ENCODE measurements at places on chromosomes 7 and 10.

DNA sequence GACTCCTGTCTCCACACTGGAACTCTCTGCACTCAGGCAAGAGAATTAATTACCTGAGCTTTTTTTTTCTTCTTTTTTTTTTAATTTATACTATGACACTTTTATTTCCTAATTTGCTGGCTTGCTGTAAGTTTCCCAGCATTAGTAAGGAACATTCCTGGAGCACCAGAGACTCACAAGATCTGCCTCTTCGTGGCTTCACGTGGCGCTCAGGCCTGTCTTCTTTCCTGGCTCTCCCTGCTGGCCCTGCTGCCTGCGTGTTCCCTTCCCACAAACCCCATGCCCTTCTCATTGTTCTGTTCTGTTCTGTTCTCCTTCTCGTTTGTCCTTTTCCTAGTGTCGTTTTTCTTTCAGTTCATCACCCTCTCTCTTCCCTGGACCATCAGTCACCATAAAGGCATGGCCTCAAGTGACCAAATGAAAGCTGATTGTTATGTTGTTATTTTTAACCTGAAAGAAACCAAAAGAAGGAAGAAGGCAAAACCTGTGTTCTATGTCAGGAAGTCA is 591.6 kb upstream of the PFKP start:
- no peak for DNase-seq

- no peak for DNase-seq
Observed at GRCh38 chr7:38057829-38058228, 120.2 kb upstream of the STARD3NL start.

GRCh38 chr10:5812283-5813090 is 747 bp downstream of the GDI2 start:
- peak; percentile 51 for DNase-seq

DNA sequence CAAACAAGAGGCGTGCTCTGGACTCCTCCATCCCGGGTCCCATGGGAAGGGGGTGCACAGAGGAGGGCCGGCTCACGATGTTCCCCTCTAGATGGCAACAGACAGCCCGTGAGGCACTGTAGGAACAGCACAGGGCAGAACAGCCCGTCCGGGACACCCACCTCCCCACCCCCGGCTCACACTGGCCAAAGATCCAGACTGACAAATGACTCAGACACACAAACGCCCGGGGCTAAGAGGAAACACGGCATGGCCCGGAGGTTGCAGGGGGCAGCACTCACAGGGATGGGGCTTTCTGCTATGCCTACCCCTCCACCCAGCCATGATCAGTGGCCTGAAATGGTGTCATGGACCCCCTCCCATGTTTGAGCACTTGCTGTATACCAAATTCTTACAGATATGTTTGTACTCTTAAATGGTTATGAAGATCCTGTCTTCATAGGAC is 4.9 kb upstream of the ELN start:
- peak; percentile 76 for DNase-seq

- no peak for DNase-seq
Observed at GRCh38 chr10:69731184-69731583, 70.5 kb upstream of the COL13A1 start.

- no peak for DNase-seq
Observed at GRCh38 chr10:73232887-73233286, 14.2 kb downstream of the DNAJC9 start.

GRCh38 chr7:65989694-65990080 is 7.7 kb upstream of the GUSB start:
- DNase-seq: no peak

DNA sequence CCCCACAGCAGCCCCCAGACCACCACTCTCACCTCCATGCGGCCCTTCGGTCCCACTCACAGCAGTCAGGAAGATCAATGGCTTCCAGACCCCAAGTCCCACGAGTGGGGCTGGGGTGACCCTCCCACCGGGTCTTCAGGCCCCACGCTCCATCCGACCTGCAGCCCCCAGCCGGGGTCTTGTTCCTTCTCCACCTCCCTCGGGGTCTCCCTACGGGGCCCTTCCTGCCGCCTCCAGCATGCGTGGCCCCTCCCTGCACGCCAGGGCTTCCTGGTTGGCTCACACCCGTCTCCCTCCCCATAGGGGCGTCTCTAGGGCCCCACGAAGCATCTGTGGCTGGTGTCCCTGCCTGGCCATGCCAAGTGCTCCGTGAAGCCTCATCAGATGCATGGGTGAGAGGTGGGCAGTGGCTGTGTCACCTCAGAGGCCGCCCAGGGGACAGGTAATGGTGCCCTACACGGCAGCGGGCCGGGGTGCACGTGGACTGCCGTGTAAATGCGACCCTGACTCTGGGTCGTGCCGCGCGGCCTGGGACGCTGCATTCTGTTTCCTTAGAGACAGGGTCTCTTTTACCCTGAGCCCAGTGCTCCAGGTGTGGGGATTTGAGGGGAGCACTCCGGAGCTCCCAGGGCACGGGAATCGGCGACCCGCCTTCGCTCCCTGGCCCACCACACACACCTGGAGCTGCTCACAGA is 19.9 kb downstream of the ADAP1 start:
- no peak for DNase-seq

DNA sequence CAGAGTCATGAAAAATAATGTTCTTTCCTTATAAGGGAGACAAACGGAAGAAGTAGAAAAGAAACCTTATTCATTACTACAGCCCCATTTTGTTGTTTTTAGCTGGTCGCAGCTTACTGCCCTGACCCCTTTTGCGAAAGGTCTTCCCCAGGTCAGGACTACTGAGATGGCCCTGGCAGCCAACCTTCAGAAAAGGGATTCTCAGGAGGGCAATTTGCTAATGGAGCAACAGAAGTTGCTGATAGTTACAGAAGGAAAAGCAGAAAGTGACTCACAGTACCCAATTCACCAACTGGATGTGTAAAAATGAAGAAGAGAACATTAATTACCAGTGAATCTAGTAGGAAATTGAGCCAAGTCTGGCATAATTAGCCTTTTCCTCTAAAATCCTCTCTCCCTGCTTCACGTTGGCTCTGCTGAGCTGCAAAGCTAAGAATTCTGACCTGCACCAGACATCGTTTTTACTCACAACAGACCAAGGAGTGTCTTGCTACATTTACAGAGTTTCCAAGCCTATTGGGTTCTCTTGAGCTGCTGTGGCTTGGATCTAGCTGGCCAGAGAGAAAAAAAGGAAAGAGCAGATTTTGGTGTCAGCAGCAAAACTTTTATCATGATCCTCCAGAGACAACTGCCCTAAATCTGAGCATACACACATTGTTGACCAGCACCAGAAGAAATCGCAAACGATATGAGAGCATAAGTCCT is 499.9 kb upstream of the FZD8 start:
- no peak for DNase-seq

DNA sequence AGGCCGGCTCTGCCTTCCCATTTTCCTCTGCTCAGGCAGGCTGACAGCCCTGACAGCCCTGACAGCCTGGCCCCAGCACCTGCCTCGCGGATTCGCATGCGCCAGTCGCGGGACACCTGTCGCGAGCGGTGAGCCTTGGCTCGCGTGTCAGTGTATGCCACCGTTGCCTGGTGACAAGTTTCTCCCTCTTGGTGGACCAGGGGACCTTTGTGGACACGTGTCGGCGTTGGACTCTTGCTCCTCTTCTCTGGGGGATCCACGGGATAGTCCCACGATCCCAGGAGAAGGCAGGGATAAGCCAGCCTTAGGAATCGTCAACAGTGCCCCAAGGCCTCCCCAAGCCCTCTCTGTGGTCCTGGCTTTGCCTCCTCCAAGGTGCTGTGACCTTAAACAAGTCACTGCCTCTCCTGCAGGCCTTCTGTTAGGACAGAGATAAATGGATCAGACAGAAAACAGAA is 18.1 kb upstream of the ZNF273 start:
- no peak for DNase-seq

DNA sequence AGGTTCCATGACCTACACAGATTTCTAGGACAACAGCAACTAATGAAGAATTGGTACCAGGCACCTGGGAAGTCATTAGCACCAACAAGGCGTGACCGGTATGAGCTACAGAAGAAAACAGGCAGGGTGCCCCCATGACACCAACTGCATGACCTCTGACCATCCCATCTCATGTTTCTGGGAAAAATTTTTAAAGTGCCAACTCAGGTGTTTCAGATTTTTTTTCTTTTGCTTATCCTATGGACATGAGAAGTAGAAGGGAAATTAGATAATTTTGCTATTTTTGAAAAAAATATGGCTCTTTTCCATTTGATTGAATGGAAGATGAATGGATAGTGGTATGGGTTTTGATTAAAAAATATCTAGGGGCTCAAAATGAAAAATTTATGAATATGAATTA is 154.8 kb downstream of the NRCAM start:
- DNase-seq: no peak

DNA sequence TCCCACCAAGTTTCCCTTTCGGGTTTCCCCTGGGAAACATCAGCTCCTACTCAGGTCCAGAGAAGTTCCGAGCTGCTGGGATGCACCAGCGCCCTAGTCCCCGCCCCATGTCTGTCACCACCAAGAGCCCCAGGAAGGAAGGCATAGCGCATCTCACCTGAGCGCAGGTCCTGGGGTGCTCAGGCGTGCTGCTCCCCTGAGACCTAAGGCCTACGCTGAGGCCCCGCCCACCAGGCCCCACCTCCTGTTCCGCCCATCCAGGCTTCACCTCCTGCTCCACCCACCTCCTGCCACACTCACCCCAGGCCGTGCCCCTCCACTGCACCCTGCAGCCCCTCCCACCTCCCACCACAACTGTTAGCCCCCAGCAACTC is 1.2 kb upstream of the TFR2 start:
- DNase-seq: no peak

Data from inflammatory macrophage (primary cell).